ENCODE measurements at places on chromosomes 3 and 15.
A peak's percentile ranks its signal among the peaks of the same experiment; 100 is the strongest.

DNA sequence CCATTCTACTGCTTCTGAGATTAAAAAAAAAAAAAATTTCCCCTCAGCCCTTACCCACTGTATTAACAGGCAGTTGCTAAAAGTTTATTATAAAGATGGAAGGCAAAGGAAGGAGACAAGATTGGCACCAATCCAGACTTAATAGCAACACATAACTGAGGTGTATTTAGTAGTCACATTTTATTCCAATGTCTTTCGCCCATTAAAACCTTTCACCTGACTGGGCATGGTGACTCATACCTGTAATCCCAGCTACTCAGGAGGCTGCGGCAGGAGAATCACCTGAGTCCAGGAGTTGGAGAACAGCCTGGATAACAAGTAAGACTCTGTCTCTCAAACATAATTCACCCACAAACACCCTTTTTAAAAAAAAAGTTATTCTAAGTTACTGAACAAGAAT is 4.4 kb downstream of the ACAP2 start:
- no peak for DNase-seq

- DNase-seq, result no peak
Observed at GRCh38 chr3:66479532-66479947, 21.3 kb downstream of the LRIG1 start.

DNA sequence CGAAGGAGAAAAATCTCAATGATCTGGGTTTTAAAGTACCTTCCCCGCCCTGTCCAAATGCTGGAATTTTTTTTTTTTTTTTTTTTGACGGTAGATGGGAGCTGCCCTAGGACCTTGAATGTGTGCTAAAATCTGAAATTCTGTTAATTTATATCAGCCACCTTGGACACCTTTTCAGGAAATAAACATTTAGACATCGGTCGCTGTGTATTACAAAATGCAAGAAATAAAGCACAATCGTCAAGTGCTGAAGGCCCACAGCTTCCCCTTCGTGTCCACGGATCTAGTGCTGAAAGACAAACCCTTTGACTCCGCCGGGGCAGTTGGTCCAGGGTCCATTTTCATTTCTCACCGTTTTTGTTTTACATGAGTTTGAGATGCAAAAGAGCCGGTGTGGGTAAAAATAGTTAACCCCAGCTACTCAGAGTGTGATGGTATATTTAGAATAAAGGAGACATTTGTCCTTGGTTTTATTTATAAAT is 90.2 kb upstream of the CHD2 start:
- DNase-seq, result peak; percentile 42

DNA sequence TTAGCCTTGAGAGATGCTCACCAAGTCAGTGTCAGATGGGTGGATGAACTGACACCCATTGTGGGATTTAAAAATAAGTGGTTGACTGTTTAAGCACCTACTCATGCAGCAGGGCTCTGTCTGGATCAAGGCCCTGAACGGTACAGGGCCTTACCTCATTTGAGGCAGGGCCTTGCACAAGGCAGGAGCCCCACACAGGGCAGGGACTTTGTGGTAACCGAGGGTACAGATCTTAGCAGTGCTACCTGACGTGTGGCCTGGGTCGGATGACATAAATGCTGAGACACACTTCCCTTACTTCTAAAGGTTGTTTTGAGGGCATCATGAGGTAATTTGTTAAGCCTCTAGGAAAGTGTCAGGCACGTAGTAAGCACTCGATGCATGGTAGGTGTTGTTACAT is 59.5 kb upstream of the PLXNA1 start:
- no peak for DNase-seq

GRCh38 chr3:194137008-194137505 is 1.1 kb downstream of the HES1 start:
- peak; percentile 90 for DNase-seq

DNA sequence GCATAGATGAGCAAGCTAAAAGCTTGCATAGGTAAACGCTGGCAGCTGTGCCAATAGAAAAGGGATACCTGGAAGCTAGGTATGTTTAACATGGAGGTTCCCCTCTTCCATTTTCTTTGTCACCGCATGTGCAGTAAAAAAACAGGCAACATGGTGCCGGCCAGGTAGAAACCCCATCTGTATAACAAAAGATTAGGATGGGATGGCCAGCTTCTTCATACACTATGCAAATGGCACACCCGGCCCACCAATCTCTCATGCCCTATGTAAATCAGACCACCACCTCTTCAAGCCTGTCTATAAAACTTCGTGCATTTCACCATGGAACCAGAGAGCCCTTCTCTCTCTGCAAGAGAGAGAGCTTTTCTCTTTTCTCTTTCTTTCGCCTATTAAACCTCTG is 224.3 kb upstream of the P2RY1 start:
- no peak for DNase-seq

GRCh38 chr3:57815036-57815435 is 58.9 kb downstream of the SLMAP start:
- DNase-seq, result no peak

DNA sequence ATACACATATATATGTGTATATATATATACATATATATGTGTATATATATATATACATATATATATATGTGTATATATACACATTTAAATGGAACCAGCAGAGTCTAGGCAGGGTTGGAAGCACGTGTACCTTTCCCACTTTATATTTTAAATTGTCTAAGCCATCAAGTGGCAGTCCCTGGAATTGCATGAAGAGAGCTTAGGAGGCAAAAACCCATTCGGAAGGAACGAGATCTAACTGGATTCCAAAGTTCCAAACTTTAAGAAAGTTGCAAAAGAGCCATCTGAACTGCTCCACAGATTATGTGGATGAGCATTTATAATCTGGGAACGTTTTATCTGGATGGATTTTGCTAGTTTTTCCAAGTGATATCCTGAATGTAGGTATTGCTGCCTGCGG is 186.5 kb downstream of the FOXP1 start:
- DNase-seq, result peak; percentile 21

- no peak for DNase-seq
Observed at GRCh38 chr3:100022506-100022905, 91.8 kb downstream of the FILIP1L start.

DNA sequence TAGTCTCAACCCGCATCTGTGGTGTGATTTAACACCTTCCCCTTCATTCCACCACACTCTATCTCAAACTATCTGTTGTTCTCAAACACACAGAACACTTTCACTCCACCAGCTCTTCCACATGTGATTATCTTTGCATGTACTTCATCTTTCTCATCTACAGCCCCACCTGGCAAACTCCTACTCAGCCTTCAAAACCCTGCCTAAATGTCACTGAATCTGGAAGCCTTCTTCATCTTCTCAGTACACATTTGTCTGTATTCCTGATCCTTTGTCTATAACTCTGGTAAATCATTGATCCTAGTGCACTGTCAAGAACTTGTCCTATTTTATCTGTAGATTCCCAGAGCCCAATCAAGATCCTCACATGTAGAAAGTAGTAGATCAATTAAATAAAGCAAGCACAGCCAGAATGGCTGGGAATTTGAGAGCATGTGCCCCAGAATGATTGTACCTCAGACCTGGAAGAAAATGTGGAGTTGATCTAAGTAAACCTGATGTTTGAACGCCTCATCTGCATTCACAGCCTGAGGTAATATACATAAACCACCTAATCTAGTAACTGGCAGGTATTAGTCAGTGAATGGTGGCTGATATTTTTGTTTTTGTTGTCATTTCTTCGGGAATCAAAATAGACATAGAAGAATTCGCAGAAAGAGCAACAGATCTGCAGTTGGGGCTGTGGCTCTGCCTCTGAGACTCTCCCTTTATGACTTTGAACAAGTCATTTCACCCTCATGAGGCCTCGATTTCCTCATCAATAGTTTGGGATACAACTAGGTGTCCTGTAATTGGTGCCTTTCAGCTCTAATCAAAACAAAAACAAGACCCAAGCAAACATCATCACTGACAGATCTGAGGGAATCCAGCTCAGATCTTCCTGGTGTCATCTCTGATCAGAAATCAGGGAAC is 28.0 kb upstream of the MAGEF1 start:
- DNase-seq, result no peak

- no peak for DNase-seq
Observed at GRCh38 chr15:45906230-45906629, 271.4 kb downstream of the SQOR start.

GRCh38 chr15:86021281-86022264 is 58.1 kb upstream of the AGBL1 start:
- peak; percentile 23 for DNase-seq

- DNase-seq, result peak; percentile 7
Observed at GRCh38 chr3:108342837-108343486, 46.6 kb downstream of the HHLA2 start.

DNA sequence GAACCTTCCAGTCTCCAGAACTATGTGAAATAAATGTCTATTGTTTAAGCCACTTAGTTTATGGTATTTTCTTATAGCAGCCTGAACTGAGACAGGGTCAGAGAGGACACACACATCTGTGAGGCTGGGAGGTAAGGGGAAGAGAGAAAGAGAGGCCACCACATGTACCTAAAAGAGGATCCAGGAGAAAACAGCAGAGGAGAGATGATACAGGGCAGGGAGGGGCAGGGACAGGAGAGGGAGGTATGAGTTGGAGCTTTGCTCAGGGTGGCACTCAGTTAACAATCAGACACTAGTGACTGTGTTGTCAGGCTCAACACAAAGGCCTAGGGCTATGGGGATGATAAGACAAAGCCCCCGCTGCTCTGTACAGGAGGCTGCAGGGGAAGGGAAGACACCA is 17.6 kb downstream of the KIF9 start:
- no peak for DNase-seq

DNA sequence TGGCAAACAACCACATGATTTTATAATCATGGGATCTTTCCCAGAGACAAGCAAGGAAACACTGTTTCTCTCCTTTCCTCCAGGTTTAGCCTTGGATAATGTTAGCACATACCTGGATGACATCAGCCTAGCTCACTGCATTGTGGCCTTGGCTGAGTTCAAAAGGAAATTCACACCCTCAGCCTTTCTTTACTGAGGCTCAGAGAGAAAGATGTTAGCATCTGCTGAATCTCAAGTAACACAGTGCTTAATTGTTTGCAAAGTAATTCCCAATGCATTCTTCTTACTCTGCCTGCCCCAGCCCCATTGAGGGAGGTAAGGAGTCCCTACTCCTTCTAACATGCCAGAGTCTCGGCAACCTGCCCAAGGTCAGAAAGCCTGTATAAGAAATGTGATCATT is 432.2 kb upstream of the LMCD1 start:
- DNase-seq, result no peak

DNA sequence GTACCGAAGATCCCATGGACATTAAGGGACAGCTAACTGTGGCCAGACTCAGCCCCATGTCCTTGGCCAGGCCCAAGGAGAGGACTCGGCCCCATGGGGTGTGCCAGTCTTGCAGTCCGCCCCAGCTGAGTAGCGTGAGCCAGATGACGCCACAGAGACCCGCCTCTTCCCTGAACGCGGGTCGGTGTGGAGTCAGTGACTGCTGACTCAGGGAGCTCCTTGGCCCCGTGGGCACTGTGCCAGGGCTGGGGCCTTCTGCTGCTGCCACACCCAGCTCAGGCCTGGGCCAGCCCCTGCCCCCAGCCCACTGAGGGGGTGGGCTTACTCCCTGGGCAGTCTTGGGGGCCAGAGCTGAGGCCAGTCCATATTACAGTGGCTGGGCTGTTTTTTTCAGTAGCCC is 52.8 kb downstream of the PLXNA1 start:
- no peak for DNase-seq

GRCh38 chr15:68344600-68344999 is 67.1 kb downstream of the FEM1B start:
- no peak for DNase-seq

DNA sequence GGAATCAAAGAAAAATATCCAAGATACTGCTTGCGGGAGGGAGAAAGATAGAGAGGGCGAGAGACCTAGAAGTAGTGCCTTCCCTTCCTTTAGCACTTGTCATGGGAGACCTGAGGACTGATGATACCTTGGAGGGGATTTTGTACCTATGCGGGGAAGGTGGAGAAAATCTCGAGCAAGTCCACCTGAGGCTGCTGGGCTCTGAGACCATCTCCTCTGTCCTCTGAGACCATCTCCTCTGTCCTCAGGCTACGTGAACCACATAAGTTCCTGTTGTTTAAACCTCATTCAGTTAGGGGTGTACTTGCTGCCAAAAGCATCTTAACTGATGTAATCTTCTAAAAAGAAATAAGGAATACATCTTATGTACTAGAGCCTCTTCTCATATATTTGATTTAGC is 164.9 kb downstream of the NR2F2 start:
- no peak for DNase-seq

- DNase-seq, result no peak
Observed at GRCh38 chr3:102189541-102189940, 245.3 kb upstream of the ZPLD1 start.

DNA sequence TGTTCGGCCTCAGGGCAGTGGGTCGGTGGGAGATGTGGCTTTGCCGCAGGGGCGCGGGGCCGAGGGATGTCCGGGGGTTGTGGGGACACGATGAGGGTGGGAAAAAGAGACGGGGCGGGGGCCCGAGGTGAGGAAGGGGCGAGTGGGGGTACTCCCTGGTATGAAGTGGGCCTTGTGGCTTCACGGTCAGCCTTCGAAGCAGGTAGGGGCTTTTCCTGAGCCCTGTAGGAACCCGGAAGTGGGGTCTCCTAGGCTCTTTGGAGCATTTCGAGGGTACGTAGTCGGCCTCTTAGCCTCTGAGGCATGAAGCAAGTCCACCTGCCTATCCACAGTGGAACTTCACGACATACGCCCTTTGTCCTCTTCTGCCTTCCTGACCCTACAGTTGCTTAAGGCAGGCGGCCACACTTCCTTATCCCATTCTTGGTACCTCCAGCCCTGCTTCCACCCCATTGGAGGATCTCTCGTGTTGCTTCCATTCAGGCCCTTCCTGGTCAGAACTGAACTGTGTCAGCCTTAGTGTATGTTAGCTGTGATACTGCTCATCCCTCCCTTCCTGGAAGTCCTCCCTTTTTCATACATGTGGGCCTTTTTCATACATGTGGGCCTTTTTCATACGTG is 389 bp downstream of the ARPC4 start:
- peak; percentile 59 for DNase-seq

DNA sequence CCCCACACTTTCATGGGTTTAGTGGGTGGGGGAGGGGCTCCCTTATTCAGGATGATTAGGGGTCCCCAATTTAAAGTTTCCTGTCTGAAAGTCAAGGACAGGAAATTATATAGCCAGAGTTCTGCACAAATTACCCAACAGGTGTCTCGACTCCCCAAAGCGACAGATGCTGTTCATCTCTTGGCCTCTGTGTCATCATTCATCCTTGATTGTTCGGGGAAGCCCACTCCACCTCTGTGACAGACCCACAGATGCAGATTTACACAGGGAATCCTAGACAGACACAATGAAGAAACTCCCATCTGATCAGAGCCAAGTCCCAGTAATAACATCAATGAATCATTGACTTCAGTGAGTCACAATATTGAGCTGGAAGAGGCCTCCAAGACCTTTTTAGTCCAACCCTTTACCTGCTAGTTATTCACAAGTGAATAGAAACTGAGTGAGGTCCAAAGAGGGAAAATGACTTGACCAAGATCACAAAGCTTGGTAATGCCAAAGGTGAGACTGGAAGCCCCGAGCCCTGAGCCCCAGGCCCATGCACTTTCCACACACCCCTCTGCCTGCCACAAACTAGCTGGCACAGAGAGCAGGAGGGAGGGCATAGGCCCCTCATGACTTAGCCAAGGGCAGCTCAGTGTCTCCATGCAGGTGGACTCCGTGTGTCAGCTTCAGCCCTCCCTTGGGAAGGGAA is 7.9 kb upstream of the SRP14 start:
- DNase-seq, result peak; percentile 65

Data from AG10803 (cell line).